Hematopoietic multipotent progenitor cell treated with erythropoietin and hydrocortisone succinate and interleukin-3 and kit ligand, for 8 days (in vitro differentiated cells): ENCODE measurements at places on chromosomes 4 and X.
A peak's percentile ranks its signal among the peaks of the same experiment; 100 is the strongest.

GRCh38 chr4:146436423-146437162 is 85.1 kb downstream of the SLC10A7 start:
- DNase-seq: no peak

DNA sequence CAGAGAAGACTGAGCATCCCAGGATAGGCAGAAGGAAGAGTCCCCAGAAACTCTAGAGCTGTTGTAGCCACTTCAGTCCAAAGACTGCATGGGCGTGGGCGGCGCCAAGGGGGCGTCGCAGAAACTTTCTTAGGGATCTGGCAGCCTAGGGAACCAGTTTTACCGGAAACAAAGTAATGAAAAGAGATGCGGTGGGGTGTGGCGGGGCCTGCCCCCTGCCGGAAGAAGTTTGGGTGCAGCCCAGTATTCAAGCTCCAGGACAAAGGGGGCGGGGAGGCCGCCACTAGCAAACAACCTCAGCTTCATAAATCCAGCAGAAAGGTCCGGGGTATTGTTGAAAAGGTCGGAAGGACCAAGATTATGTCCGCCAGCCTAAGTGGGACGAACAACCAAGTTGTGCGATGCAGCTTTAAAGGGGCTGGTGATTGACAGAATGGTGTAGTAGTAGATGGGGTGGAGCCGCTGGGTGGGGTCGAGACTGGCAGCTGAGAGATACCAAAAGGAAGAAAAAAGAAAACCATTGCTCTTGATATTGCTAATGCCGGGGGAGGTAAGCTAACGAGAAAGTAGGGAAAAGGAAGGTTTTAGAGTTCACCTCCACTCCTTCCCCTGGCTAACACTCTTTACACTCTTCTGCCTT is 190.5 kb downstream of the RRAGB start:
- DNase-seq: peak; percentile 65

- DNase-seq: no peak
Measured at GRCh38 chr4:159516556-159517140, 413.8 kb downstream of the RAPGEF2 start.

- DNase-seq: no peak
Measured at GRCh38 chr4:151624626-151625565, 135.9 kb downstream of the GATB start.

- DNase-seq: no peak
Measured at GRCh38 chrX:56738670-56739069, 9.6 kb downstream of the NBDY start.

- DNase-seq: no peak
Measured at GRCh38 chr4:15675356-15675755, 6.3 kb upstream of the FAM200B start.

GRCh38 chrX:109472939-109473735 is 8.7 kb downstream of the GUCY2F start:
- DNase-seq: peak; percentile 30

- DNase-seq: no peak
Measured at GRCh38 chrX:132790329-132790728, 168.1 kb downstream of the HS6ST2 start.

- DNase-seq: no peak
Measured at GRCh38 chrX:13499736-13500135, 69.7 kb upstream of the EGFL6 start.

GRCh38 chr4:127759893-127760292 is 22.2 kb upstream of the HSPA4L start:
- DNase-seq: no peak

DNA sequence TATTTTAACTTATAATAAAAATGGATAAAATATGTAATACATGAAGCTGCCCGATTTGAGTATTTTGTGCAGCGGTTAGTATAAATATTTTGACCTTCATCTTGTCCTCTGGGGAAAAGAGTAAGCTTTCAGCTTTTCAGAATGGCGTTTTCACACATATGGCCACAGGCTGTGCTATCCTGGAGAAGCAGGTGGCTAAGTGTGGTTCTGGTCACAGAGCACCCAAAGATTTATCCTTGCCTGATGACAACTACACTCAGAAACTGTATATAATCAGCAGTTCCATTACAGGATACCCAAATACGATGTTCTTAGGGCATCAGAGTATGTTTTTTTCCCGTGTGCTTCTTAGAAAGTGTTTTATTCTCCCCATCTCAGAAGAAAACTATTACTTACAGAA is 42.3 kb upstream of the ANK2 start:
- no peak for DNase-seq

DNA sequence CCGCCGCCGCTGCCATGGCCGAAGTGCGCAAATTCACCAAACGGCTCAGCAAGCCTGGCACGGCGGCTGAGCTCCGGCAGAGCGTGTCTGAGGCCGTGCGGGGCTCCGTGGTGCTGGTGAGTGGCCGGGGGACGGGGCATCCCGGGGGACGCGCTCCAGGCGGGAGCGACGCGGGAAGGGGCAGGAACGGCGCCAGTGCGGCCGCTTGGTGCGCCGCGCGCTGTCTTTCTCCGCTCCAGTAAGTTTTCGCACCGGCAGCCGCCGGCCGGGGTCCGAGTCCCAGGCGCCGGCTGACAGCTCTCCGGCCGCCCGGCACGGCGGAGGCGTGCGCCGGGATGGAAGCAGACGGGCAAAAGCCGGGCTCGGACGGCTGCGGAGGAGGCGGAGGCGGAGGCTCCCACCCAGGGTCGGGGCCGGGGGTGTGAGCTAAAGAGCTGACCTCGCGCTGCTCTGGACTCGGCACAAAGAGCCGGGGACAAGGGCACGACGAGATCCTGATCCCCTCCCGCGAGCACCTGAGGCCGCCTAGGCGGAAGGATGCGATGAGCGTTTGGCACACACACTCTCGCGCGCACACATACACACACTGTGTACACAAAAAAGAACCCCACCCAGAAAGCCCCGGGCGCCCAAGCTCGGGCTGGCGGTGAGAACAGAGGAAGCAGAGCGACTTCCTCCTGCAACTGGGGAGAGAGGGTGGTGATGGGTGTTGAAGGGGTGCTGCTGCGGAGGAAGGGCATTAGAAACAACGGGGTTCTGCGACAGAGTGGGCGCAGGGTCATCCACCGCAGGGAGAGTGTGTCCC is 545 bp downstream of the DOCK11 start:
- DNase-seq: peak; percentile 44

DNA sequence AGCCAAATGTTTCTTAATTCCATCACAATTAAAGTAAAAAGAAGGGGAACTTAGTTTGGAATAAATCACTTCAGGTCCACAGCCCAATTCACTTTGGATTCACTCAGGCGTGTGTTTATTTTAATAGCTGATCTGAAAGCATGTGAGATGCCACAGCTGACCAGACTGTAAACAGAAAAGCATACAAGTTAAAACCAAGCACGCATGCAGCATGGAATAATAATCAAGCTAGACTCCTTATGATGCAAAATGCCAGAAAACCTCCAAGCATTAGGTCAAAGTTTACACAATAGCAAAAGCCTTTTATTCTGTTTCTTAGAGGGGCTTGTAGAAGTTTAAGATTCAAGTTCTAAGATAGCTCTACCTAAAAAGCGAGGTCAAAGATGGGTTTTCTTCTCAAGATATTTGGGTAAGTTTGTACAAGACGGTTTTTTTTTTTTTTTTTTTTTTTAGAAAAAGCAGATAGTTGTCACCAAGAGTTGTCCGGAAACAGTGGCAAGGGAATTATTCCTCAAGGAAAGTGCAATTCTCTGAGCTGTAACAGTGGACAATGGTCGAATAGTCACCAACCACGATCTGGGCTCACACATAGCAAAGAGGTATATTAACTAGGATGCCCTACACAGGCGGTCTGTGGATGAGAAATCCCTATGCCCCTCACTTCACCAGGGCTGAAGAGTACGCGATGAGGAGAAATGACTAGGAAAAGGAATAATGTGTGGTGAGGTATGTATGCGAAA is 763 bp upstream of the PRRG1 start:
- DNase-seq: no peak

DNA sequence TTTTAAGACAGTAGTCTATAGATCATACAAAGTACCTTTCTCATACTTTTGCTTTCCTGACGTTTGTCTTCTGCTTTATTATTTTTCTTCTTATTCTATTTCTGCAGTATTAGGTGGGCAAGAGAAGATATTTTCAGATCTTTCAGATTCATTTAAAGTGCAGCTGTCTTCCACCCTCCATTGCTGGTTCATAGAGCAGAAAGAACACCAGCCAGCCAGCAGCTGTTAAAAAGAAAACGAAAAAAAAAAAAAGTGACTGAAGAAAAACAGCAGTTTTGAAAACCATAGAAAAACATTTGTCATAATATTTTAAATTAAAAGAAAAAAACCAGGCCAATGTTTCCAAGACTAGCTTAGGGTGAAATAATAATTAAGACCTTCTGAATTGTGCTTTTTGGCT is 42.9 kb downstream of the SMAD1 start:
- DNase-seq: no peak

DNA sequence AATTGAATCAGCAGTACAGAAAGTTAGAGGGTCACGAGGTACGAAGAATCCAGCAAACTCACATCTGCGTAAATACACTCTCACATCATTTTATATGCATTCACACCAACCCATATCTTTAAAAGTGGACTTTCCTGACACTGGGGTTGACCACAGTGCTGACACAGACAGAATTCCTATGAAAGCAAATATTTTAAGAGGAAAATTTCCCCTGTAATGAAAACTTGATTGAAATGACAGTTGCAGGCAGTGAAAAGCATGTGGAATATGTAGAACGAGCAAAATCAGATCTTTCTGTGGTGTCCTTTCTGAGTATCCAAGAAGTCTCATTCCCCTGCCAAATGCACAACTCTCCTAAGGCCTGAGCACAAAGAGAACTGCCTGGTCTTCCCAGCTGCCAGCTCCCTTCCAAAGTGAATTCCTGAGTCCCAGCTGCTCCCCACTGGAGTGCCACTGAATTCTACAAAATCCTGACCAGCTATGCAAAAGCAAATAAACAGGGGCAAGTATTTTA is 50.5 kb upstream of the FAM9C start:
- no peak for DNase-seq

DNA sequence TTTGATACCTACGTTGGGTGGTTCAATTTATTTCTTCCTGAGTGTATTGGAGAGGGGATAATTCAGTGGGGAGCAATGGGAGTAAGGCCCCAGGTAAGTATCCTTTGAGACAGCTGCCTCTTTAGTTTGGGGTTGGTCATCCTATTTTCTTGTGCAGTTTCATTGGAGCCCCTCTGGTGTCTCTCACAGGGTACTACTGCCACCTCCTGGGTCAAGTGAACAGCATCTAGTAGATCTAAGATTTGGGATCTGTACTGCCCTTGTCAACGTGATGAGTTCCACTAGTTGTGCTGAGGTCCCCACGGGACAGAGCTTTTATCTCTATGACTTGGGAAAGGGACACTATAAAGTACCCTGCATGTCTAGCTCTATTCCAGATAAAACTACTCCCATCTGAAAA is 80.6 kb downstream of the PBDC1 start:
- peak; percentile 59 for DNase-seq
